ENCODE measurements at places on chromosomes 2 and 18.

DNA sequence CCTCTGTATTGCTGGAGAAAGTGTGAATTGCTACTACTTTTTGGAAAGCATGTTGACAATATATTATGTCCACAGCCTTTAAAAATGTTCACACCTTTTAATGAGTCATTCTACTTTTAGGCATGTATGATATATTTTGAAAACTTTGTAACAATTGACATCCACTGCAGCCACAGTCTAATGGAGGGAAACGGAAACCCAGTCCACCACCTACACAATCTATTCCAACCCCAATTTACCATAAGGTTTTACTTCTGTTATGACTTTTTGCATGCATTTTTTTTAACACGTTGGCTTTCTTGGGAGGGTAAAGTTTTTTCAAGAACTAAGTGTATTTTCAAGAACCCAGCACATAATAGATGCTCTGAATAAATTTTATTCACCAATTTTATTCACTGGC is 38.5 kb upstream of the ATP8B1 start:
- DNase-seq, result no peak

DNA sequence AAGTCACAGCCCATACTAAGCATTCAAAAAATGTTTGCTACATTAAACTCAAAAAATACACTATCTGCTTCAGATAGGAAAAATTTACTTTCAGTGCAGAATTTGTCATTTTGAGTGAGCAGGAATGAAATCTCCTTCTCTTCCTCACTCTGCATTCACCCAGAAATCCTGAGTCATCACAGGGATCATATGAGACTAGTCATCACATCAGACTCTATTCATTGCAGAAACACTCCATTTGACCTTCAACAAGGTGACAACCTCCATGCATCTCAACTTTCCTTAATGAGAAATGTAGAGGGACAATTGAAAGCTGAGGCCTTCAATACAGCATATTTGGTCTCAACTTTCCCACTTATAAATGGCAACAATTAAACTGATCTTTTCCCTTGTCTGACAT is 130.4 kb upstream of the CYP26B1 start:
- no peak for DNase-seq

- peak; percentile 32 for DNase-seq
Observed at GRCh38 chr18:68438983-68439382, 275.9 kb downstream of the TMX3 start.

DNA sequence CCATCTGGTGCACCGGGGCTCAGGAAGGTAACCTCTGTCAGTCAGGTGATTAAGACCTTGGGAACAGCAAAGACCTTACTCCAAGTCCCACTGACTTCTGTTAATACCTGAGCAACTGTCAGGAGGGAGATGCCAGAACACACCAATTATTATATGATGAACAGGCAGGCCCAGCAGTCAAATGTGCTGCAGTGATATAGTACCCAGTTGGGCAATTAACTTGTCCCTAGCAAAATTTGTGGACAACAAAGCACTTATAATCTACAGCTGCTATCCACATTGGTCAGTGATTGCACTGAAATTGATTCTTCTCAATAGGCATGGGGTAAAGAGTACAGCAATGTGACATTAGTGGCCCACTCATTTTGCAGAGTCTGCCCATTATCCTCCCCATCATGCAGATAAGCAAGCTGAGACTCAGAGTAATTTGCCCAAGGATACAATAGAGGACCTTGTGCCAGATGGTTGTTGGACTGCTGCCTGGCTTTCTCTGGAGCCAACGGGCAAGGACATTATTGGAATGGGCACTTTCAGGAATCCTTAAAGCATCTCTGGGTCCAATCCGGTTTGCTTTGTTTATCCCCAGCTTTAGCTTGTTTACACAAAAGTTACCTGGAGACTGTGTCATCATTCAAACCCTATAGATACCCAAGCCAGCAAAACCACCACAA is 147.6 kb downstream of the CCBE1 start:
- DNase-seq, result no peak

- DNase-seq, result no peak
Observed at GRCh38 chr2:8644605-8645175, 37.2 kb upstream of the ID2 start.

DNA sequence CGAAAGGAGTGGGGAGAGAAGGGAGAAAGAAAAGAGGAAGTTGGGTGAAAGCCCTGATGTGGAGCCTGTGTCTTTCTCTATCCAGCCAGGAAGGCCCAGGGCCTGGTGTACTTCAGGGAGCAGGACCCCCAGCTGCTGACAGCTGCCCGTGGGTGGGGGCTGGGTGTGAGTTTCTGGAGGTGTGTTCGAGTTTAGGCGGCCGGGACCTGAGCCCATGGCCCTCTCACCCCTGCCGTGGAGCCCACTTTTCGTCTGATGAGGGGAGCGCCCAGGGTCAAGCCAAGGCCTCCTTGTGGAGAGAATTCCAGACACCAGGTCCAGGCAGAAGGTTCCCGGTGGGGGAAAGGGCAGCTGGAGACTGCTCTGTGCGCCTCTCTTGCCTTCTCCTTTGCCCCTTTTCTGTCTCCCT is 2.2 kb downstream of the SIX3 start:
- peak; percentile 69 for DNase-seq

GRCh38 chr2:43027097-43027873 is 199.1 kb downstream of the ZFP36L2 start:
- DNase-seq, result no peak

GRCh38 chr18:43279015-43279744 is 1.9 kb upstream of the SYT4 start:
- peak; percentile 68 for DNase-seq

GRCh38 chr2:45946023-45946422 is 294.5 kb downstream of the PRKCE start:
- DNase-seq, result no peak

DNA sequence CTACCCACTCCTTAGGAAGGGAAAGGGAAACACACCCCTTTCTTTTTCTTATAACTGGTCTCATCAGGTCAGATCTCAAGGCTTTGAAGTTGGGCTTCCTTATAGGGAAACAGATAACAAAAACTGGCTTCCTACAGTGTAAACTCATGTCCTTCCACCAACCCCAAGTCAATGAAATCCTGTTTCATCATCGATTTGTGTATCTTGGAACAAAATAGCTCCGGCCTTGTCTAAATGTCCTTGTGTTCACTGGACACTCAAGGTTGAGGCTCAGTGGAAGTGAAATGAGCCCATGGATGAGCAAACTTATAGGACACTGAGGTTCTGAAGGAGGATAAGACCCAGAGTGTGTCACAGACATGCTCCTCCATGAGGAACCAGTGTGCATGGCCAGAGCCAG is 156.1 kb upstream of the REV1 start:
- DNase-seq, result no peak

DNA sequence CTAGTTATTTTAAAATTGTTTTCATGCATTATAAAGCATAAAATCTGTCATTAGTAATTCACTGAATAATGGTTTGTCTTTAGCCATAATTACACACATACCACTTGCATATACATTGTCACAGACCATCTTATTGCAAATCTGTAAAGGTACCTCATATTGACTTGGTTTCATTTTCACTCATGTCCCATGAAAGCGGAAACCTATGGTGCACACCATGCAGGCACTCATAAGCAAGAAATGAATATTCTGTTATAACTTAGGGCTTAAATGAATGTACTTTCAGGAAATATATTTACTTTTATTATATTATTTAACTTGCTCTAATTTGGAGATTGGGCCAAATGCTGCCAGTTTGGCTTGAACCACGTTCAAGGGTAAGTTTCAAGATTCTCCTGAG is 29.2 kb upstream of the STK17B start:
- no peak for DNase-seq

DNA sequence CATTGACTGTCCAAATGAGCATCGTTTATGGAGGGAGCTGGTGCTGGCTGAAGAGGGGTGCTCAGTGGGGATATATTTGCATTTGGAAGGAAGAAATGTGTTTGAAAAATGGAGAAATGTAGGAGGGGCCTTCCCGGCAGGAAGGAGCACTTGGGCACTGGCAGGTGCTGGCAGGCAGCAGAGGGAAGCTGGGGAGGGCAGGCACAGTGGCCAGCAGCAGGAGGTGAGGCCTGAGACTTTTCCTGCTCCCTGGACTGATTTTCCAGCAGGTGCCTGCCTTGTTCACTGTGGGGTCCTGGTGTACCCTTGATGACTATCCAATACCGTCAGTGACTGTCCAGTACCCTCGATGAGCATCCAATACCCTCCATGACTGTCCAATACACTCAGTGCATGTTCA is 20.8 kb upstream of the HPCAL1 start:
- DNase-seq, result no peak

- no peak for DNase-seq
Observed at GRCh38 chr2:209411296-209411695, 12.6 kb upstream of the MAP2 start.

GRCh38 chr18:28504066-28504465 is 327.1 kb upstream of the CDH2 start:
- DNase-seq, result no peak

GRCh38 chr18:80034852-80035406 is 695 bp downstream of the RBFA start:
- peak; percentile 20 for DNase-seq
